ENCODE measurements at places on chromosomes 5 and 9.

- DNase-seq: peak; percentile 74
Observed at GRCh38 chr5:39475881-39476842, 51.4 kb upstream of the DAB2 start.

- no peak for DNase-seq
Observed at GRCh38 chr9:112401175-112401815, 21.4 kb downstream of the HSDL2 start.

DNA sequence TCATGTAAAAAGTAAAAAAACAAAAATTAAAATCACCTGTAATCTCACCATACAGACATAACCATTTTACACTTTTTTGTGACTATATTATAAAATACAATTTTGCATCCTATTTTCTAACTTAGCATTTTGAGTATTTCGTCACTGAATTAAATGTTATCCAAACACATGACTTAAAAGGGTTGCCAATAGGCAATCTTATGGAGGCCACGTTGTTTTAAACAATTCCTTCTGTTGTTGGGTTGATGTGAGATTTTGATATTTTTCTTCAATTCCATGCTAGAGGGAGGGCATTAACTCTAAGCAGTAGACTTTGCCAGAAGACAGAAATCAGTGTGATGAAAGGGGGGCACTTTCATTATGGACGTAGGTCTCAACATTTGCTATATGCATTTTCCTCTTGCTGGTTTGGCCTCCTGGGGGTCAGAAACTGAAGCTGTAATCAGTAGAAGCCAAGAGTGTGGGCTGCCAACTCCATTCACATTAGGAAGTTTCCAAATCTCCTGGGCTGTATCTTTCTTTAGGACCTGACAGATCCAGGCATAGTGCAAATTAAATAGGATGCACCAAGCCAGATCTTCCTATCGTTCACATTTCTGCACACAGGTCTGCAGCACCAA lies 614.2 kb upstream of the CLINT1 start:
- no peak for DNase-seq

DNA sequence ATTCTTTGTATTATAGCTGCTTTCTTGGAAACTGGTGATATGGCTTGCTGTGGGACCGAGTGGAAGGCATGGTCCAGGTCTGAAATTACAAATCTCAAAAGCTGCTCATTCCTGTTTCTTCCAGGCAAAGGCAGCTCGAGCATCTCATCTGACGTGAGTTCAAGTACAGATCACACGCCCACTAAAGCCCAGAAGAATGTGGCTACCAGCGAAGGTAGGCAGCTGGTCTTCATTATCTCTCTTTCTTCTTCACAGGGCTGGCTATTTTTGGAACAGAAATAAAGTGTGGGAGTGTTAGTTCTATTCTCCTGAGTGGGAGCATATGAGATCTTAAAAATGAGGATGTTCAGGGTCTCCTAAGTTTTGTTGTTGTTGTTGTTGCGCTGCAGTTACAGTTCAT lies 115.9 kb downstream of the FBXL7 start:
- no peak for DNase-seq

DNA sequence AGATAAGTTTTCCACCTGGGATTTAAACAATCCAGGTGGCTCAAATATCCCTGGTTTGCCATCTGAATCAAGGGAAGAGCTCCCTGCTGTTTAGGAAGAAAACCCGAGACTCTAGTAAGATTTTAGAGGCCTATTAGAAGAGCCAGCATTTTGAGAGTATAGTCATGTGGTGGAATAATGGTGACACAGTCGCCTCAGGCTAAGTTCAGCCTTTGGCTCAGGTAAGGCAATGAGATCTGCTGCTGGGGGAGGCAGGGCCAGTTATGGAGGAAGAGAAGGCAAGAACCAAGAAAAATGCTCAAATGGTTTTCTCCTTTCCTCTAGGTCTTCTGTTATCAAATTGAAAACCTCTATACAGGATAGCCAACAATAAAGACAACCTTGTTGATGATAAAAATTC lies 16.2 kb downstream of the RAD1 start:
- no peak for DNase-seq

GRCh38 chr5:1523793-1524480 lies at the start of gene LPCAT1:
LPCAT1 (minus strand) TSS chr5:1523960; CDS start chr5:1523844, 116 bp downstream.
- DNase-seq: peak; percentile 39

Measured in amniotic stem cell (primary cell).